ENCODE measurements at places on chromosomes 11 and 22.

GRCh38 chr11:117929916-117930570 is 841 bp upstream of the TMPRSS13 start:
- no peak for DNase-seq

- no peak for DNase-seq
These were observed 18.3 kb upstream of the MUC5B start for GRCh38 chr11:1204381-1205101.

- no peak for DNase-seq
These were observed 10.2 kb downstream of the TMEM121B start for GRCh38 chr22:17110791-17111550.

DNA sequence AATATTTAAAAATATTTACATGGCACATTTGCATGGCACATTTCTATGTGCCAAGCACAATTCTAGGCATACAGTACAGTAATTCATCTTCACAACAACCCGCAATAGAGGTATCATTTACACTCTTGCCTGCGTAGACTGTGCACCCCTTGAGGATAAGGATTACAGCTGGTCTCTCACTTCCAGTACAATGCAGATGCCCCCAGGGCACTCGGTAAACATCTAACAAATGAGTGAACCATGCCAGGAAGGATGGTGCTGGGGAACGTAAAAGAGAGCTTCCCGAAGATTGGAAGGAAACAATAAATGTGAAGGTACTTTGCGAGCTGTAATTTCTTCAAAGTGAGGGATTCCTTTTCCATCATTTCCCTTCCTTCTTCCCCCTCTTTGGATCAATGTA is 1.3 kb downstream of the PRPF19 start:
- DNase-seq: no peak

DNA sequence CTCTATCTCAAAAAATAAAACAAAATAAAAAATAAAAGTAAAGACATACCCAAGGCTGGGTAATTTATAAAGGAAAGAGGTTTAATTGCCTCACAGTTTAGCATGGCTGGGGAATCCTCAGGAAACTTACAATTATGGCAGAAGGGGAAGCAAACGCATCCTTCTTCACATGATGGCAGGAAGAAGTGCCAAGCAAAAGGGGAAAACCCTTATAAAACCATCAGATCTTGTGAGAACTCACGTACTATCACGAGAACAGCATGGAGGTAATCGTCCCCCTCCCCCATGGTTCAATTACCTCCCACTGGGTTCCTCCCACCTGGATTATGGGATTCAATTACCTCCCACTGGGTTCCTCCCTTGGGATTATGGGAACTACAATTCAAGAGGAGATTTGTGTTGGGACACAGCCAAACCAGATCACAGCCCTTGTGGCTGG is 8.3 kb upstream of the SSTR3 start:
- DNase-seq: no peak

DNA sequence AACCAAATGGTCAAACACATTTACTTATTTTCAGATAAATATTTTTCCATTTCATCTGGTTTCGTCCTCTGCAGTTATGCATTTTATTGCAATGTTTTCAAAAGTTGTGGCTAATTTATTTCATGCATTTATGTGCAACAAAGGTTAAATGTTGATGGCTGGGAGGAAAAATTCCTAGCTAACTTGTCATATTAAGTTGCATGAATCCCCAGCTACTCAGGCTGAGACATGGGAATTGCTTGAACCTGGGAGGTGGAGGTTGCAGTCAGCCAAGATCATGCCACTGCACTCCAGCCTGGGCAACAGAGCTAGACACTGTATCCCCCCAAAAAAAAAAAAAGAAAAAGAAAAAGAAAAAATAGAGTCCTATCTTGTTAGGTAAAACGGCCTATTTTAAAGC is 1862.4 kb upstream of the RAG2 start:
- DNase-seq: no peak

GRCh38 chr11:77020734-77021133 is 13.5 kb upstream of the B3GNT6 start:
- DNase-seq: no peak

DNA sequence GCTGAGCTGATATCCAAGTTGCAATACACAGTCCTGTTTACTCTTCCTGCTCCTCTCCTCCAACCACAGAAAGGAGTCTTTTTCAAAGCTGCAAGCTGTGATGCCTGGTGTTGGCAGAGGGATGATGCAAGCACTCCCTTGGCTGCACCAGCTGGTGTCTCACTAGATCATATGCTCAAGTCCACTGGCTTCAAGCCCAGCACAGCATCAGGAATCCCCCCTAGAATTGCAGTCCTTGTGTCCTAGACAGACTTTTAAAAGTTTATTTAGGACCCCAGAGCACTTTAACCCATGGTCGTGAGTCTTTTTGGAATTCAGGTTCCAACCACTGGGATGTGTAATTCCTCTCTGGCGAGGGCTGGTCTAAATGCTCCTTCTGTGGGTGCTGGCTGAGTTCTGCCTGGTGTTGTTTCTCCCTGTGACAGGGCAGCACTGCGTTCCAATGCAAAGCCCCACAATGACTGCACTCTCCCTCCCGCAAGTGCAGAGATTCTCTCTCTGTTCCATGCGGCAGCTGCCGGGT is 1.9 kb upstream of the HEPN1 start:
- DNase-seq: no peak

DNA sequence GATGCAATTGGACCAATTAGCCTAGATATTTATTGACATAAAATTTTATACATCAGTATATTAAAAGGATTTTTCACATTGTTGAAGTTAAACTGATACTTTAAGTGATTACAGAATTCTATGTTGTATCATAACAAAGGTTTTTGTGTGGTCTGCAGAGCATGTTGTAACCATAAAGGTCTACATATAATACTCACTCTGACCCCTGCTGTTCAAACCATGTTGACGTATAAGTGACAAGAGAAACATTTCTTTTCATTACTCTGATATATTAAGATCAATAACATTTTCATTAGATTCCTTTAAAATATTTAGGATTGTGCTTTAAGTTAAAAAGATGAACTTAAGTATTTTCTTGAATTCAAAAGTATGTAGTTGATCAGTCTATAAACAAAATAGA is 63.9 kb downstream of the GAS2 start:
- DNase-seq: no peak

GRCh38 chr11:66337103-66337899 is 1.1 kb upstream of the RIN1 start:
- no peak for DNase-seq

- DNase-seq: no peak
These were observed 3.9 kb downstream of the SCGB2A2 start for GRCh38 chr11:62273789-62274275.

DNA sequence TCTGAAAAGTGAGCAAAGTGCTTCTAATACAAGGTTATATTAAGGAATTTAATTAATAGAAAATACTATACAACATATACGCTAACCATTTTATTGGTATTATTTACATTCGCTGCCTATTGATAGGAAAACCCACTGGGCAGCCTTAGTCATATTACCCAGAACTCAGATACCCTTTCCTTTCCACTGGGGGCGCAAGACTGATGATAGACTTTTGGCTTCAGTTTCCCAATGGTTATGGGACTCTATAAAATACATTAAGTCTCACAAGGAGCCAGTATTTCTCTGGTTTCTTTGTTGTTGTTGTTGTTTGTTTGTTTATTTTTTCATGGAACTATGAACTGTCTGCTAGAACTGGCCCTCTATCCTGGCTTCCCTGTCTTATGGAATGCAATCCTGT is 471.1 kb upstream of the KIRREL3 start:
- no peak for DNase-seq

- no peak for DNase-seq
These were observed 64.7 kb downstream of the ELFN2 start for GRCh38 chr22:37362621-37363020.

- DNase-seq: peak; percentile 43
These were observed 67.5 kb downstream of the PACSIN2 start for GRCh38 chr22:42947211-42947990.

DNA sequence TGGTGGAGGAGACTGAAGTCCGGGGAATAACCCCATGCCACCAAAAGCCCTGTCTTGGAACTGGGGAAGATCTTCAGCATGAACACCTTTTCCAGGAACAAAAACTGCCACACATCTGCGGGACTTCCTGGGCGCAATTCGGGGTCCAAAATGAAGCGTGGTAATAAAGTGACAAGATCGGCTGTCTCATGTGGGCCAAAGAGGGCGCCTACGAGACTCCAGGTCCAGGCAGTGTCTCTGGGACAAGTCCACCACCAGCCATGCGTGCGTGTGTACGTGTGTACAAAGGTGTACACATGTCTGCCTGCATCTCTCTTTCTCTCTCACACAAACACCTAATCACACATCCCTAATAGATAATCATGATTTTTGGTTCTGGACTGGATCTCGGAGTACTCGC is 8.9 kb upstream of the MYBPC3 start:
- no peak for DNase-seq

DNA sequence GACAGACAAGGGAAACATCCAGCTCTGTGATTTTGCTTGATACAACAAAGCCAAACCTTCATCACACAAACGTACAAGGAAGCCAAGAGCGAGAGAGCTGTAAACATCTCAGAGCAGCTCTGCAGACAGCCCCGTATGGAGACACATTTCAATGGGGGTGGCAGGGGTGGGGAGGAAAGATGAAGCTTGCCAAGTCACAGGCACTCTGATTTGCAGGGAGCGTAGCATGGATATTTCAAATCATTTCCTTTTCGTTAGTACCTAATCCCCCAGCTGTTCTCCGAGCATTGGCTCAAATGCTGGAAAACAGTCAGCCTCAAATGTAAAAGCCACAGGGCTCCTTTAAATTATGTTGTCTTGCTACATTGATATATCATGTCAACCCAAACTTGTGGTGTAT is 458.9 kb upstream of the CADM1 start:
- no peak for DNase-seq

DNA sequence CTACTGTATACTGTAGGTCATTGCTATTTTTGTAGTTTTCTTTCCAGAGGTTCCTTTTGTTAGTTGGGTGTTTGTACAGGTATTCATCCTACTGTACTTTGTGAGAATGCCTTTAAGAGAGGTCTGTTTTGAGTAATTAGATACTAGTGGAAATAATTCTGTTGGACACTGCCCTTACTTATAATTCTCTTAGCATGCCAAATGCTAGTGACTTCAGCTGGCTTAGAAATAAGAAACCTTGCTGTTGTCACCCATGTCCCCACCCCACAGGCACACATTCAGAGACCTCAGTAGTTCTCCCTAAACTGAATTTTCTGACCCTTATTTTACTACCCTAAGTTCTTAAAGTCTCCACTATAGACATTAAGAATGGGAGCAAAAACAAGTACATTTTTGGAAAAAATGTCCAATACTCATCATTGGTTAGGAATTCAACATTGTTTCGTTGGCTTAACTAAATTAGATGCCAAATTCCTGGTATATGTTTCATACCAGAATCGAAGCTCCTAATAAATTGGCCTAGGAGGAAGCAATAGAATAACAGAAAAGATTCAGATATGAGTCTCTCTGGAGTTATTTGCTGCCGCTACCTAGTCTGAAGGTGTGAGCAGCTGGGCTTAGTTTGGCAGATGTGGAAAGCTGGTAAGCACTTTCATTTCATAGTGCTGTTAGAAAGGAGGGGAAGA is 28.4 kb downstream of the ZNF143 start:
- no peak for DNase-seq
